ENCODE measurements at places on chromosomes 3 and 15. TPM values are rescaled to one million over a fixed set of nuclear protein-coding genes. Genes with fewer than 3 reads are reported as not detected.

Gene ZNF774
- total RNA-seq: 11.8 TPM

Gene VWA5B2
- total RNA-seq: 2.6 TPM

Gene LRRC49
- total RNA-seq: 5.7 TPM

Gene NUP210
- 6.7 TPM for total RNA-seq

Gene KCNH8
- total RNA-seq: 1.0 TPM

Gene SLC12A1
- total RNA-seq: not detected

Gene FGF7
- total RNA-seq: 2.6 TPM

Gene ACP3
- 27.5 TPM for total RNA-seq

Gene REC114
- not detected for total RNA-seq

Gene RTP3
- total RNA-seq: not detected

Gene GPR149
- not detected for total RNA-seq

Gene LYZL4
- not detected for total RNA-seq

Gene ACVR2B
- total RNA-seq: 4.3 TPM

Gene TMEM207
- not detected for total RNA-seq

Gene SPATA12
- total RNA-seq: 0.14 TPM

Gene PLXNB1
- 98.1 TPM for total RNA-seq

Gene UACA
- total RNA-seq: 74.7 TPM

Gene IGF2BP2
- 67.4 TPM for total RNA-seq

Gene POLQ
- 3.2 TPM for total RNA-seq

Gene SLC28A1
- not detected for total RNA-seq

Gene GHRL
- total RNA-seq: 0.51 TPM

Gene SIN3A
- total RNA-seq: 60.6 TPM

Gene HRH1
- 8.3 TPM for total RNA-seq

Gene OIP5
- total RNA-seq: 7.1 TPM

Gene SNRK
- total RNA-seq: 33.2 TPM

Gene KBTBD8
- total RNA-seq: 2.7 TPM

Gene AADAC
- total RNA-seq: 0.19 TPM

Gene USP13
- 5.5 TPM for total RNA-seq

Gene WNT5A
- 5.2 TPM for total RNA-seq

Gene SKOR1
- total RNA-seq: 0.63 TPM

Gene CPLX3
- 0.16 TPM for total RNA-seq

Gene MKRN3
- not detected for total RNA-seq

Gene DCBLD2
- 34.8 TPM for total RNA-seq

Gene SUSD5
- 0.60 TPM for total RNA-seq

Gene ABI3BP
- total RNA-seq: 70.8 TPM

Gene UBP1
- total RNA-seq: 62.1 TPM

Gene ABHD6
- 38.4 TPM for total RNA-seq

Gene ZIC4
- total RNA-seq: not detected

Gene IGSF11
- not detected for total RNA-seq

Gene SEMA7A
- 3.7 TPM for total RNA-seq

Gene PRSS50
- total RNA-seq: not detected

Gene CBLB
- total RNA-seq: 52.2 TPM

Gene CRYGS
- 3.8 TPM for total RNA-seq

Gene DNASE1L3
- 9.0 TPM for total RNA-seq

Gene GOLGA8S
- total RNA-seq: 0.07 TPM

Gene ENTPD3
- total RNA-seq: 3.3 TPM

Gene GPR27
- total RNA-seq: 2.1 TPM

Gene SLC25A38
- 34.4 TPM for total RNA-seq

Gene HDC
- total RNA-seq: 5.0 TPM

Gene LRRC31
- 42.6 TPM for total RNA-seq

Gene PAQR5
- total RNA-seq: 37.7 TPM

Gene NTRK3
- total RNA-seq: 2.8 TPM
